ENCODE measurements at places on chromosomes 13 and 19. TPM values are rescaled to one million over a fixed set of nuclear protein-coding genes. Genes with fewer than 3 reads are reported as not detected.

DNA sequence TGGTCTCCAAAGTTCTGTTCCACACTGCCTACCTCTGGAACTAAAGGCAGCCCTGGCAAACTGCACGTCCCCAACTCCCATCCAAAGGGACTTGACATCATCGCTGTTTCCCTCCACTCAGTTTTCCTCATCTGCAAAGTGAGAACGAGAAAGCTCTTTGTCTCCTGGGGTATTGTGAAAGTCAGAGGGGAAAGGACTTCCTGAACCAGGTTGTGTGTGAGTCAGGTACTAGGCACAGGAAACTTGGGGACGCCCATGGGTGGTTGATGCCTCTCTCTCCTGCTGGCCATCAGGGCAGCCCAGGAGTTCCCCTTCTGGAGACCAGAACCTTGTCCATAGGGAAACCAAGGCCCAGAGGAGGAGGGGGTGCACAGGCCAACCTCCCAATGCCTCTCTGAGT is 4.7 kb downstream of the CRLF1 start:
- DNase-seq, result peak; percentile 11

- no peak for DNase-seq
Measured at GRCh38 chr13:104143760-104144416, 1077.7 kb upstream of the SLC10A2 start.

DNA sequence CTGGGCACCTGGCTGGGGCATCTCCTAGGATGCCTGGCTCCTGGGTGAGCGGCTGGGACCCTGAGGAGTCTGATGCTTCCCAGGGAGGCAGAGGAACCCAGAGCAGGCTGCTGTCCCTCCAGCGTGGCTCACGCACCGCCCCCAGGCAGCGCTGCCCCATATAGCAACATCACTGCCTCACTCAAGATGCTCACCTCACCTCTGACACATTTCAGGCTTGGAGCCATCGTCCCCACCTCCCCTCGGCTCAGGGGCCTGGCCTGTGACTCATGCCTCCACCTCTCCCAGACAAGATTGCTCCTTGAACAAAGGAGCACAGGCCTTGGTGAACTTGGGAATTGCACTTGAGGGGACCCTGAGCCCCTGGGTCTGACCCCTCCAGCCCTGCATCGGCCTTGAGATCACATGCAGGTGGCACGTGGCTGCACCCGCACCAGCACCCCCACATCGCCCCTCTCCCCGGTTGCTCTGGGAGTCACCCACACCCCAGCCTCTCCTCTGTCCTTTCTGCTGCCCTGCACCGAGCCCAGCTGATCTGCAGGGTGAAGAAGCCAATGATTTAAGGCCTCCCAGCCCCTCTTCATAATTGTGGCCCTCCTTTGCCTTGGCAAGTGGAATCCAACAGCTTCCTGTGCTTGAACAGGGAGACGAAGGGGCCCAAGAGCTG is 11.2 kb downstream of the CEBPA start:
- peak; percentile 62 for DNase-seq

The TPTE2 gene
- total RNA-seq, result not detected

DNA sequence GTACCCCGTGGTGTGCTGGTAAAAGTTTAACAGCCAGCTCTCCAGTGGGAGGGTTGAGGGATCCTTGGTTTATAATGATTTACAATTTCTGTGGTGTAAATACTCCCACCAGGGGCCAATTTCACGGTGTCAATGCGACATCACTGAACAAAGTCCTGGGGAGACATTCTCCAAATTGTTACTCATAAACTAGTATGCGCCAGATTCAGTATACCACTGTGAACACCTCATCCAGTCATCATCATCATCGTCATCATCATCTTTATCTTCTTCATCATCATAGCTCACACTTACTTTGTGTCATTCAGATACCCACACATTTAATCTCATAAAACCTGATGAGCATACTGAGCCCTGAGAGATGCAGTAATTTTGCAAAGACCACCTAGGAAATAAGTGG is 17.2 kb upstream of the TNFSF14 start:
- no peak for DNase-seq

DNA sequence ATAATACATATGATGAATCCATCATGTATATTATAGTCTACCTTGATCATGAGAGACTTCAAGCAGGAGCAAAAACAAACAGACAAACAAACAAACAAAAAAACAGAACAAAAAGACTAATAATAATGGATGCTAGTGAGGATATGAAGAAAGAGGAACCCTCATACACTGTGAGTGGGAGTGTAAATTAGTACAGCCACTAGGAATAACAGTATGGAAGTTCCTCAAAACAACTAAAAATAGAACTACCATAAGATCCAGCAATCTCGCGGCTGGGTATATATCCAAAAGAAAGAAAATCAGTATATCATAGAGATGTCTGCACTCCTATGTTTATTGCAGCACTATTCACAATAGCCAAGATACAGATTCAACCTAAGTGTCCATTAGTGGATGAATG is 7.0 kb upstream of the DLEU7 start:
- no peak for DNase-seq

The ZNF793 gene
- total RNA-seq, result 5.7 TPM

DNA sequence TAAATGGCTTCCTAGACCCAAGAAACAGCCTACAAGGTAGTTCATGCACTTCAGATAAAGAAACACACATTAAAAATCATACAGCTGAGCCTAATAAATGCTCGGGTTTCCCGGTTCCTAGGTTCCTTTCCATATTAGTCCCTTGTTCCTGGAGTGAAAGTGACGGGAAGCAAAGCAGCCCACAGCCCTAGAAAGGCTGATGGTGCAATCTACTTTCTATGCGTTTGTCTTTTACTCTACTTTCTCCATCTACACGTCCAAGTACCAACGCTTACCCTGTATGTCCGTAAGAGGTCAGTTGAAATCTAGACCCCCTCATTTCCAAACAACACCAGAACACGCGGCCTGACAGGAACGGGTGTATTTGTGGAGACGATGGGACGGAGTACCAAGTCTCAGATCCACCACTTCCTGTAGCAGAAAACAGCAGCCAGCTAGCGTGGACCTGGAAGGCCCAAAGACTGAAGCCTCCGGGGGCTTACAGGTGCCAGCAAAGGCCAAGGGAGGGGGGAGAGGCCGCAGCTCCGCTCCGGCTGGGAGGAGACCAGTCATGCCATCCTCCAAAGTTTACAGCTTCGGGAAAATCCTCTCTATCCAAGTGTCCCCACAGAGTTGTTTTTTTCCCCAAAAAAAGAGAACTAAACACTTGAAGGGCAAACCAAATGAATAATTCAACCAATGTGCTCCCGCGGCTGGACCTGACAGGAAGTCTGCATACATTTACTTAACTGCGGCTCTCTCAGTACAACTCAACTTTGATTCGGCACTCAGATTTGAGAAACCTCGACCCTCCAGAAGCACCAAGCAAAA is 34.1 kb downstream of the STK24 start:
- DNase-seq, result no peak

- DNase-seq, result no peak
Measured at GRCh38 chr19:45368127-45368526, 2.2 kb downstream of the ERCC2 start.

The CELF5 gene
- 1.4 TPM for total RNA-seq

DNA sequence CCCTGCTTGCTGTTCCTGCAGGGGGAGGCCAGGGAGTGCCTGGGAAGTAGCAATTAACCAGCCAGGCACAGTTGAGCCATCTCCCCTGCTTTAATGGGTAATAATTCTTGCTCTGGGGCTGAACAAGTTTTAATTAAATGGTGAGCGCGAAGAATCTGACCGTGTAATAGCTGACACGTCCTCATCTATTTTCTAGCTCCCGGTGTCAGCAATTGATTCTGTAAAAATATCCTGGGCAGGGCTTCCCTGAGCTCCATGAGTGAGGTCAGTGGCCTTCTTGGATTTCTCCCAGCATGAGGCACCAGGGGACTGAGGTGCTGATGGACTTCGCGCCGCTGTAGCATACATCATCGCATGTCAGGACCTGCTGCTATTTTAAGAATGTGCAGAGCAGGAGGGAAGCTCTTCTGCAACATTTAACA is 26.9 kb downstream of the SIPA1L3 start:
- DNase-seq, result no peak

GRCh38 chr19:46748325-46749109 is 2.3 kb upstream of the STRN4 start:
- DNase-seq, result peak; percentile 82

DNA sequence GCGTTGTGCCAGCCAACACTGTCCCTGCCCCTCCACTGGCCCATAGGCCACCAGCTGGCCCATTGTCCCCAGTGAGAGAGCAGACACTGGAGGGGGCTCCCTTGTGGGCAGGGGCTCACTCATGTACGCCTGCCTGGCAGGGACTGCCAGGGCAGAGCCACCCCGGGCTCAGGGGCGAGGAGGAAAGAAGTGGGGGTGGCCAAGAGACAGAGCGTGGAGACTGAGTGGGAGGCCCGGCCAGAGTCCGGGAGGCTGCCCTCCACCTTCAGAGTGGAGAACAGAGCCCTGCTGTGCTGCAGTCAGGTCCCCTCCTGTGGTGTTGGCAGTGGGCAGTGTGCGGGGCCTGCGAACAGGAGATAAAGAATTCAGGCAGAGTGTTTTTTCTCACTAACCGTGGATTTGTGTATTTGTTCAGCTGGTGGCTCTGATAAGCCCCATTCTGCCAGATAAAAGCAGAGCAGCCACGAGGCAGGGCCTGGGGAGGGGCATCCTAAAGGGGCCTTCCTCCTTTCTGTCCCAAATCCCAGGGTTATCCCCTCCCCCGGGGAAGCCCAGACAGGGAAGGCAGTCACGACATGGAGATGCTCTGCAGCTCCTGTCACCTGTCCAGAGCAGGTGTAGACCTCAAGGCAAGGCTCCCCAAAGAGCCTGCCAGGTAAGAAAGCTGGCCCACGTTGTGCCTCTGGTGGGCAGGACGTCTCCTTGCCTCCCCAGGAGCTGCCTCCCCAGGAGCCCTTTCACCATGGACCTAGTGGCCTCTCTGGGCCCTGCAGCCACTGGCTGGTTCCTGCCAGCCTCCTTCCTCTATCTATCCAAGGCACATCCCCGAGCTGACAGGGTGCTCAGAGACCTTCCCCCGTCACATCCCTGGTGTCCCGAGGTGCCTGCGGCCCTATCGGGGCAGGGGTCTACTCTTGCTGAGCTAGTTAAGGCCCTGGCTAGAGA is 33.0 kb downstream of the LYL1 start:
- no peak for DNase-seq

GRCh38 chr13:32650705-32651311 is 64.6 kb downstream of the PDS5B start:
- peak; percentile 26 for DNase-seq

GRCh38 chr19:43687660-43687997 is 17.7 kb upstream of the PLAUR start:
- DNase-seq, result no peak

GRCh38 chr19:31226151-31226935 is 122.9 kb downstream of the TSHZ3 start:
- no peak for DNase-seq

GRCh38 chr13:40772765-40773473 is 1.9 kb upstream of the MRPS31 start:
- no peak for DNase-seq

GRCh38 chr19:38122402-38123093 is 101.5 kb downstream of the DPF1 start:
- DNase-seq, result no peak

DNA sequence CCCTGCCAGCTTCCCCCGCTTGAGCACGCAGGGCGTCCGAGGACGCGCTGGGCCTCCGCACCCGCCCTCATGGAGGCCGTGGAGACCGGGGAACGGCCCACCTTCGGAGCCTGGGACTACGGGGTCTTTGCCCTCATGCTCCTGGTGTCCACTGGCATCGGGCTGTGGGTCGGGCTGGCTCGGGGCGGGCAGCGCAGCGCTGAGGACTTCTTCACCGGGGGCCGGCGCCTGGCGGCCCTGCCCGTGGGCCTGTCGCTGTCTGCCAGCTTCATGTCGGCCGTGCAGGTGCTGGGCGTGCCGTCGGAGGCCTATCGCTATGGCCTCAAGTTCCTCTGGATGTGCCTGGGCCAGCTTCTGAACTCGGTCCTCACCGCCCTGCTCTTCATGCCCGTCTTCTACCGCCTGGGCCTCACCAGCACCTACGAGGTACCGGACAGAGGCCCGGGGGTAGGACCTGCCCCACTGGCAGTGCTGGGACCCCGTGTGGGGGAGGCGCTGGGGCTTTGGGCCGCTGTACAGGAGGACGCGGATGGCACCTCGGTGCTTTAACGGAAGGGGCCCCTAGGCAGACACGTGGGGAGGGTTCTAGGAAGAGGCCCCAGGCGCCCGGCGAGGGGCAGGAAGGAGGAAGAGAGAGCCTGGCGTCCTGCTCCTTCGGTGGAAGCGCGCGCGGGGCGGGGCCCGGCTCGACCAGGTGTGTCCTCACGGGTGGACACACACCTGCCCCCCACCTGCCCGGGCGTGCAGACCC is 681 bp downstream of the SLC5A5 start:
- peak; percentile 57 for DNase-seq

- peak; percentile 79 for DNase-seq
Measured at GRCh38 chr13:111630406-111630805, 310.0 kb downstream of the TEX29 start.

- peak; percentile 56 for DNase-seq
Measured at GRCh38 chr13:46386392-46387063, 524 bp downstream of the RUBCNL start.

The GPATCH1 gene
- 6.5 TPM for total RNA-seq

The METTL21C gene
- total RNA-seq, result not detected

- no peak for DNase-seq
Measured at GRCh38 chr19:52665529-52665928, 27.4 kb upstream of the ZNF83 start.

DNA sequence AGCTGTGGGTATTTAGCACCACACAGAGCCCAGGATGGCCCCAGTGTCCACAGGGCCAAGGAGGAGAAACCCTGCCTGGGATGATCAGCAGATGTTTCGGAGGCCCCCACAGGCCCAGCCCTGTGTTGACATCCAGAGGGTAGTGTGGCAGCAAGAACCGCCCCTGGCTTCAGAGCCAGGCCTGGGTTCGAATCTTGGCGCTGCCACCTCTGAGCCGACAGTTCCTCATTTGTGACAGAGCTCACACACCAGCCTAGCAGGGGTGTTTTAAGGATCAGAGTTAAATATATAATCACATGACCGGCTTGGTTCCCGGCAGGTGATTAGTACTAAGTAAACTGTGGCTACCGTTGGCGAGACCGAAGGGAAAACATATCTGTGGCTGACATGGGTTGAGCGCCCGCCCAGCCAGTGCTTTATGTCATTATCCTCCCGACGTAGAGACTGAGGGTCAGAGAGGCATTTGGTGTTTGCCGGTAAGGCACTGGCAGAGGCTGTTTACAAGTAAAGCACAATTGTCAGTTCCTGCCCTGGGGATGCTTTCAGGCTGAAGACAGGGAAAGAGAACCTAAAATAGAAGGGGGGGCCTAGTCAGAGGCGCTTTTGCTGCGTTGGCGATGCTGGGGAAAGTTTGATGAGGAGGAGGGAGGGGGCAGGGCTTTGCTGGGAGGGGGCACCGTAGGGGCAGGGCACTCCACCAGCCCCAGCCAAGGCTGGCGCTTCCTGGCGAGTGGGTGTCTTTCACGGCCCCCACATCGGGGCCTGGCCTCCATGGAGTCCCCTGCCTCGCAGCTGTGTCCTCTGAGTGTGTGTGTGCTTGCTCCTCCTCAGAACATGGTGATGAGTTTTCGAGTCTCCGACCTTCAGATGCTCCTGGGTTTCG is 4.8 kb downstream of the PIAS4 start:
- peak; percentile 39 for DNase-seq

The PSG1 gene
- total RNA-seq, result not detected

The ZNF135 gene
- total RNA-seq, result not detected

The RXFP2 gene
- total RNA-seq, result not detected

GRCh38 chr19:3389876-3390371 is 23.5 kb downstream of the NFIC start:
- DNase-seq, result peak; percentile 90

- no peak for DNase-seq
Measured at GRCh38 chr13:109707044-109707741, 79.2 kb downstream of the IRS2 start.
